ENCODE measurements at places on chromosomes 13 and 19.

DNA sequence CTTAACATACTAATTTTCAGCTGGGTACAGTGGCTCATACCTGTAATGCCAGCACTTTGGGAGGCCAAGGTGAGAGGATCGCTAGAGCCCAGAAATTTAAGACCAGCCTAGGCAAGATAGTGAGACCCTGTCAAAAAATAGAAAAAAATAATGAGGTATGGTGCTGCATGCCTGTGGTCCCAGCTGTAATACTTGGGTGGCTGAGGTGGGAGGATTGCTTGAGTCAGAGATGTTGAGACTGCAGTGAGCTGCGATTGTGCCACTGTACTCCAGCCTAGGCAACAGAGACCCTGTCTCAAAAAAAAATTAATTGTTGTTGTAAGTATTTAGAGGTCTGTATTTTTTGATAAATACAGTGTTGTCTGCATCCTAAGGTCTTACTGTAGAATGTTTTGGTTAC, 66.8 kb downstream of the FNDC3A start:
- no peak for DNase-seq

DNA sequence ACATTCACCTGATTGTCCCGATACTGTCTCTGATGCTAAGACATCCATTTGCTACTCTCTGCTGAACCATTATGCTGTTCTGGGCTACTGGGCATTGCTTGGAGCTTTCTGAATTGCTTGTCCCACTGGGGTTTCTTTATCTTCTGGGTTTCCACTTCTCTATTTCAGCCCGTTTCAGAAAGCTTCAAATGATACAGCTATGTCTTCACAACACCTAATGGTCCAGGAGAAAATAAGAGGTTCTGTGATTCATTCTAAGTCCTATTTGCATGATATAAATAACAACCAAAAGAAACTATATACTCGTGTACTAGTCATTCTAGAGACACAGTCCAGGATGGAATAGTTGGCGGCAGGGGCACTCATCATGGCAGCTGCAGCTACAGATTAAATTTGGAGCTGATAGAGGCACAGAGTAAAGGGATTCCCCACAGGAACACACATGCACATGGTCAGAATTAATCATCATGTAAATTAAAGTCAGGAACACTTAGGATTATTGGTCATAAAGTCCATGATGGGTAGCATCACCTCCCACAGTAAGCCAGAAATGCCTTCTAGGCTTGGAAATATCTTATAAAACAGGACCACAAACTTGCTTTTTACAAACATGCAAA, 33.3 kb upstream of the SCEL start:
- DNase-seq: no peak

GRCh38 chr13:30846311-30846710, 59.8 kb upstream of the MEDAG start:
- no peak for DNase-seq

- DNase-seq: no peak
Measured at GRCh38 chr13:112253631-112254030, 122.5 kb upstream of the SPACA7 start.

DNA sequence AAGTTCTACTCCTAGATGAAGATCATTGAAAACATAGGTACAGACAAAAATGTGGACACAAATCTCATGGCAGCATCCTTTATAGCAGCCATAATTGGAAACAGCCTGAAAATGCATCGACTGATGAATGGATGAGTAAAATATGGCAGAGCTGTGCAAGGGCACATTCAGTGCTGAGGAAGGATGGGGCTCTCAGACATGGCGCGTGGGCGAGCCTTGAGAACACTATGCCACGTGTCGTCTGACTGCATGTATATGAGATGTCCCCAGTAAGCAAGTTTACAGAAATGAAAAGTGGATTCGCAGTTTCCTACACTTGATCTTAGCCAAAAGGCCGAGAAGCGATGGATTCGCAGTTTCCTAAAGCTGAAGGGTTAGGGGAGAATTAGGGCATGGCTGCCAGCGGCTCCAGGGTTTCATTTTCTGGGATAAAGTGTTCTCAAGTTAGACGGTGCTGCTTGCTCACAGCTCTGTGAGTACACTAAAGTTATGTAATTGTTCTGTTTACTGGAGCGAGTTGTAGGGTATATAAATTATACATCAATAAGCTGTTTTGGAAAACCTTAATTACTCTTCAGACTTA, 78.0 kb downstream of the RAB20 start:
- no peak for DNase-seq

DNA sequence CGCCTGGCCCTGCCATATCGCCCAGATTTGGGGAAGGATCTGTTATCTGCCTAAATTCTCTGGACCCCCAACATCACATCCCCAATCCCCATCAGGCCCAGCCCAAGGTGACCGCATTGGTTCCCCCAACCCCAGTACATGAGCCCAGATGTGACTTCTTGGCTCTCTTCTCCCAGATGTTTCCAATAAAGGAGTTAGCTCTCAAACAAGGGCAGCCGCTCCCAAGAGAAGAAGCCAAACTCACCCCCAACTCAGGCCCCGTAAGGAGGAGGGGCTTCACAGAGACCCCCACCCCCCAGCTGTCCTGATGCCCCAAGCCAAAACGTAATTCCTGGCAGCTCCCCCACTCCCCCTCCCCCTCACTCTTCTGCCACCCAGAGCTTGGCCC, 6.9 kb downstream of the FBN3 start:
- no peak for DNase-seq

- DNase-seq: no peak
Measured at GRCh38 chr13:70789751-70790150, 681.5 kb upstream of the KLHL1 start.

GRCh38 chr19:16637535-16637934, 9.5 kb upstream of the MED26 start:
- no peak for DNase-seq

DNA sequence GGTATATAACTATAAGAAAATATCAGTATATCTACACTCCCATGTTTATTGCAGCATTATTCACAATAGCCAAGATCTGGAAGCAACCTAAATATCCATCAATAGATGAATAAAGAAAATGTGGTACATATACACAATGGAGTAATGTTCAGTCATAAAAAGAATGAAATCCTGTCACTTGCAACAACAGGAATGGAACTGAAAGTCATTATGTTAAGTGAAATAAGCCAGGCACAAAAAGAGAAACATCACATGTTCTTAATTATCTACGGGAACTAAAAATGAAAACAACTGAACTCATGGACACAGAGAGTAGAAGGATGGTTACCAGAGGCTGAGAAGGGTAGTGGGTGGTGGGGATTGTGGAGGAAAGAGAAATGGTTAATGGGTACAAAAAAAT, 665.2 kb downstream of the TBC1D4 start:
- no peak for DNase-seq
